ENCODE measurements at places on chromosomes 1 and 21.

- DNase-seq = no peak
Observed at GRCh38 chr1:8378178-8378577, 60.3 kb downstream of the SLC45A1 start.

GRCh38 chr1:30607723-30608122 is 115.7 kb downstream of the MATN1 start:
- no peak for DNase-seq

DNA sequence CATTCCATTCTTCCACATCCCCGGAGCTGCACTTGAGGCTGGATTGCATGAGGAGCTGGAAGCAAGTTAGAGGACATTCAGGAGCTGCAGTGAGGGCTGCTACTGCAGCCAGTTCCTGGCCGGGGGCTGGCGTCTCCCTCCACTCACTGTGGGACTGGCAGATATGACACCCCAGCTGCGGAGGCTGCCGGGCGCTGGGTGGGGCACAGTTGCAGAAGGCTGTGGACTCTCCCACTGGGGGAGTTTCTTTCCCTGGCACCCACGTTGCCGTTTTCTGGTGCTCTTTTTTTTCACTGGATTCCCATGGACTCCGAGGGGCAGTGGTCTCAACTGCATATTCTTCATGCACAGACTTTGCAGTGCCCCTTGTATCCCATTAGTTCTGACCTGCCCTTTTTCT is 351.1 kb upstream of the AJAP1 start:
- DNase-seq = no peak

DNA sequence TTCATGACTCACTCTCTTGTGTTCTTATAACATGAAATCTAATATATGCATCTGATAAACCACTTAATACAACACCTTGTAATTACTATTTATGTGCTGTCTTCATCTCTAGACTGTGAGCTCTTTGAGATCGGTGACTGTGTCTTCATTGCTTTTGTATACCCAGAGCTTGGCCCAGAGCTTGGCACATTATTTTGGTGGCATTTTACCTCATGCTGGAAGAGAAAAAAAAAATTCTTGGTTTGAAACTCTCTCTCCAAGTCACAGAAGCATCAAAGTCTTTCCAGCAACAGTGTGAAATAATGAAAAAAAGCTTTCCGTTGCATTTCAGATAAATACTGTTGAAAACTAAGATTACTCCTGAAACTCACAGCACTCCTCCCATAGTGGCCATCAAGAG is 451.6 kb downstream of the NUF2 start:
- no peak for DNase-seq

GRCh38 chr1:12604114-12604874 is 13.7 kb downstream of the DHRS3 start:
- no peak for DNase-seq

DNA sequence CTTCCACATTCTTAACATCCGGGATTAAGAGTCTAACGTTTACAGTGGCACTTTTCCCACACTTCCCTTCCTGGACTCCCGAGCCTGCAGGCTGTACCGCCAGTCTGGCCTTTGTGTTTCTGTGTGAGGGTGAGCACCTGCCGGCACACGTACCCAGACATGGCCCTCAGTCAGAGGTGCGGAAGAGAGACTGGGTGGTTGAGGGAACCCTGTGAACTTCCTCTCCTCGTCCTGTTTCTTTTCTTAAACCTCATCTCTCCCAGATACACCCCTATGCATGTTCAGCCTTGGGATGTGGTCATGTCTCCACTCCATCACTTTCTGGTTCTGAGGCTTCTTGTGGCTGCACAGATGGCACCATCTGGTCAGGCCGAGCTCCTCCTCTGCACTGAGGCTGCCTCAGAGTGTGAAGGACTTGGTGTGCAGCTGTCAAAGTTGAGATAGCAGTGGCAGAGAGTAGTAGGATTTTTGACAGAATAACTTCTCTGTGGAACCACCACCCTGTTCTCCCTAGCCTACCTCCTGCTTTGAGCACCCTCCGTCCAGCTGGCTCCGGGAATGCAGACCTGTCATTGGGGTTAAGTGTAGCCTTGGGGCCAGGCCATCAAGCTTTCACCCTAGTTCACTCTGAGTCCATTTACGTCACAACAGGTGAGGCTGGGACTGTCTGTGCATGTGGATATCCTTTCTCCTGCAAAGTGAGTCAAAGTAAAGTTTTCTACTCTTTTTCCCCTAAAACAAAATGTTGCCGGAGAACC is 31.4 kb downstream of the VASH2 start:
- peak; percentile 33 for DNase-seq

GRCh38 chr1:195439661-195440060 is 1168.6 kb downstream of the KCNT2 start:
- DNase-seq = no peak

All from DMS153 (cell line).